ENCODE measurements at places on chromosomes 12 and 14. TPM values are rescaled to one million over a fixed set of nuclear protein-coding genes. Genes with fewer than 3 reads are reported as not detected.

GRCh38 chr14:63901434-63902085, 48.8 kb downstream of the SYNE2 start:
- no peak for DNase-seq

- no peak for DNase-seq
Observed at GRCh38 chr12:14171106-14171505, 189.7 kb upstream of the GRIN2B start.

TSHR gene
- total RNA-seq: 0.22 TPM

DNA sequence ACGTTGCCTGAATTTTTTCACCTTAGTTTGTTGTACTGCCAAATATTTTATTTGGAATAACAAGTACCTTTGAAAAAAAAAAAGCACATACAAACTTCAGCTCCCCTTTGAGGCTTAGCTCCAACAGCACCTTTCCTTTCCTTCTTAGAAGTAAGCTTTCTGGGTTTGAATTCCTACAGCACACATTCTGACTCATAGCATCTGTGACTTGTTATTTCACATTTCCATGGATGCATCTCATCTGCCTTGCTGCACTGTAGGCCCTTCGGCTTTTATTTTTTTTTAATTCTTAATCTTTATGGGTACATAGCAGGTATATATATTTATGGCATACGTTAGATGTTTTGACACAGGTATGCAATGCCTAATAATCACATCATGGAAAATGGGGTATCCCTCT, 7.2 kb downstream of the LGALS3 start:
- DNase-seq: no peak

DNA sequence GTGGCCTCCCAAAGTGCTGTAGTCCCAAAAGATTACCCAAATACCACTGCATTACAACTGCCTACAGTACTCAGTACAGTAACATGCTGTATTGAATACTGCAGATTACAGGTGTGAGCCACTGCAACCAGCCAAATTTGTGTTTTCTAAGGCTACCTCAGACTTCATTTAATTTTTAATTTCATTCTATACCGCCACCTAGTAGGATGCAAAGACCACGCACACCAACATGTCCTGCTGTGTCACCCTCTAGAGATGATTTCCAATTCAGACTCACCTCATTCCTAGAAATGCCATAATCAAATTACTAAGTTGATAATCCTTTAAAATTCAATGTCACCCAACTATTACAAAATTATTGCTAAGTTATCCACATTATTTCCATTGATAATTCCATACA, 15.1 kb downstream of the DICER1 start:
- no peak for DNase-seq

DNA sequence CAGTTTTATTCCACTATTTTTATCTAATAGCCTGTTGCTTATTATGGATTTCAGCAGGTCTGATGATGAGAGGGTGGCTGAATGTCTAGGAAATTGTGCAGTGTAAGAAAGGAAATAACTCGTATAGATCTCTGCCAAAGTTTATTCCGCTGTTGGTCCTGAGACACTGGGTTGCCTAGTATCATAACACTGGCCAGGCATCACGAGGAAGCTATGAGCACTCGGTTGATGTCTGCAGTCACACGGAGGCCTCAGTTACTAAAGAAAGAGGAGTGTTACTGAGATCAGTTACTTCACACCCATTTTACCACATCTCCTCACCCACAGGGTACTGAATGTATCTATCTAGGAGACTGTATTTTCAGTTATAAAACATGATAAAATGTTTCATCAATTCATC, 21.9 kb downstream of the BHLHE41 start:
- no peak for DNase-seq

TAS2R42 gene
- not detected for total RNA-seq

- DNase-seq: no peak
Observed at GRCh38 chr12:98422359-98422758, 93.0 kb upstream of the TMPO start.

All from left colon (tissue), 2 donors.